ENCODE measurements at places on chromosomes 5 and 9.

DNA sequence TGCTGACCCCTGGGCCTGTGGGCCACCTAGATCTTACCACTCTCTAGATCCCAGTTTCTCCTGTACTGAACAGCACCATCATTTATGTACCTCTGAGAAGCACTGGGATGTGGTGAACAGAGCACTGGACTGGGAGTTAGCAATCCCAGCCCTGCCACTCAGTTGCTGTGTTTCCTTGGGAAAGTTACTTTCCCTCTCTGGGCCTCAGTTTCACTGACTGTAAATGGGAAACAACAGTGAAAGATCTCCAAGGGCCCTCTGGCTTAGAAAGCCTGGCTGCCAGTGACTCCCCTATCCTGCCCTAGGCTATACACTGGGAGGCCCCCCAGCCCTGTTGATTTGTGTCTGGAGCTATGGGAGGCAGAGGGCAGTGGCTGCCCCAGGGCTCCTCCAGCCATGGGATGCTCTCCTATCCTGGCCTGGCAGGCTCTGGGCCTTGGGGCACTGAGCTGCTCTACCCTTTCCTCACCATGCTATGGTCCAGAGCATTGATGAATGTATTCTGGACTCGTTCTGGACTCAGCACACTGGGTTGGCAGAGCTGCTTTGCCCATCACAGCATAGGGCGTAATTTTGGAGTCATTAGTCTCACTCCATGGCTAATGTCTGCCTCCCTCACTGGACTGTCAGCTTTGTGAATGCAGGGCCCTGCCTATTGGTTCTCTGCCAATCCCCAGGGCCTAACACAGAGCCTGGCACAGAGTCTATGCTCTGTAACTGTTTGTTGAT, 99.3 kb downstream of the RGS3 start:
- DNase-seq = no peak

- DNase-seq = no peak
Measured at GRCh38 chr9:87562530-87563170, 65.0 kb downstream of the DAPK1 start.

- no peak for DNase-seq
Measured at GRCh38 chr5:140018920-140019644, 24.0 kb downstream of the NRG2 start.

DNA sequence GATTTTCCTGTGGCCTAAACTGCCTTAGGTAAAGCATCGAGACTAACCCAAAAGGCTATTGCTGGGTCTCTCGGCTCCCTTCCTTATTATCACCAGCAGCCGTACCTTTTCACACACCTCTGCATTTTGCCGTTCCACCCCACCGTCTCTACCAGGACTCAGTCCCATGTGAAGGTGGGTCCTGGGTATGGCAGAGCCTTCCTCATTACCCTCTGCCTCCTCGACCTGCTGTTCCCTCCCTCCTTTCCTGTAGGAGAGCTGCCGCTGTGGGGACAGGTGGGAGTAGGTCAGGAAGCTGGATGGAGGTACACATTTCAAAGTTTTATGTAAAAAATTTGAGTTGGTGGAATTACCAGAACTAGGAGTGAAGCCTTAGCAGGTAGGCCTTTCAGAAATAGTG, 1.8 kb downstream of the CCL28 start:
- DNase-seq = no peak

DNA sequence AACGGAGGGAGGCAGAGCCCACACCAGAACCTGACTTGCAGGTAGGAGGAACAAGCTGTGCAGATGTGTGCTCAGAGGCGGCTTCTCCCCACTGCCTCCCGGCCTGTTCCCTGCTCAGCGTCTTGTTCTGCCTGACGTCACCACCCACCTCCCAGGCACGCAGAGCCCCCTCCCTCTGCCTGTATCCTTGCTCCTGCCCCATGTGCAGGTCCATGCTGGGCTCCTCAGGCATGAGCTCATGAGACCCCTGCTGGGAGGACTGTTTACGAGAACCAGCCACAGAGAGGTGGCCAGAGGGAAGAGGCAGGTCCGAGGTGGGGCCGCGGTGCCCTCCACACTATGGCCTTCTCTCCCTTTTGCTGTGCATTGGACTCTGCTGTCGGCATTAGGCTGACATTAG, 45.5 kb downstream of the SLC6A3 start:
- DNase-seq = no peak

DNA sequence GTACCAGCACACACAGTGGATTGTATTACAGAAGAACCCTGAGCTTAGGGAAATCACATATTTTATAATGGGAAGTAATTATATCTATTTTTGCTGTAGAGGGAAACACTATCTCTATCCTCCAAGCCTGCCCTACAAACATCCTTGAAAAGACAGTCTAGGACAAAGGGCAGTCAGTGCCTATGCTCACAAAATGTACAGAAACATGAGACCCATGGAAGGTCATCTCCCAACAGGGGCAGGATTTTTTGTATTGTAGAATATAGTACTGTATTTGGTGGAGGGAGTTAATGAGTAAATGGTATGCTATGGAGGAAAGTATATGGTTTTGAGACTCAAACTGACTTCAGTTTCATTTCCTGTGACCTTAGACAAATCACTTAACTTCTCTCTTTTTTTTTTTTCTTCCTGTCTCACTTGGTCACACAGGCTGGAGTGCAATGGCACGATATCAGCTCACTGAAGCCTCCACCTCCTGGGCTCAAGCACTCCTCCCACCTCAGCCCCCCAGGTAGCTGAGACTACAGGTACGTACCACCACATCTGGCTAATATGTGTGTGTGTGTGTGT, 5.8 kb upstream of the RAB14 start:
- no peak for DNase-seq

DNA sequence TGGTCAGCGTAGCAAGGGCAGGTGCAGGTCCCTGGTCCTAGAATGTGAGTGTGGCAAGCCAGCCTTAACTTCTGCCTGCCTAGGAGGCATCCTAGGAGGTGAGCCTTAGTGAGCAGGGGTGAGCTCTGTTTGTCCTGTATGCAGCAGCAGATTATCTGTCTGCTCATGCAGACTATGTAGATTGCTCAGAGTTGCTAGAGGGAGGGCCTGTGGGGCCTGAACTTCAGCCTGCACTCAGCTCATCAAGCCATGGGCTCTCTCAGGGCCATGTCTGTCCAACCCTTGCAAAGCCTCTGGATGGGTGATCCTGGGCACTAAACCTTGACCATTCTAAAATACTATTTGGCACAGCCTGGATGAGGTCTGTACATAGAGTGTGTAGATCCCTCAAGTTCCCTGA, 8.5 kb upstream of the CTSL start:
- no peak for DNase-seq
